ENCODE measurements at places on chromosomes 7 and 10.

GRCh38 chr10:79079490-79080355 is 11.0 kb downstream of the ZMIZ1 start:
- no peak for DNase-seq

- DNase-seq, result peak; percentile 9
Observed at GRCh38 chr10:9853405-9854355, 1164.0 kb upstream of the CELF2 start.

DNA sequence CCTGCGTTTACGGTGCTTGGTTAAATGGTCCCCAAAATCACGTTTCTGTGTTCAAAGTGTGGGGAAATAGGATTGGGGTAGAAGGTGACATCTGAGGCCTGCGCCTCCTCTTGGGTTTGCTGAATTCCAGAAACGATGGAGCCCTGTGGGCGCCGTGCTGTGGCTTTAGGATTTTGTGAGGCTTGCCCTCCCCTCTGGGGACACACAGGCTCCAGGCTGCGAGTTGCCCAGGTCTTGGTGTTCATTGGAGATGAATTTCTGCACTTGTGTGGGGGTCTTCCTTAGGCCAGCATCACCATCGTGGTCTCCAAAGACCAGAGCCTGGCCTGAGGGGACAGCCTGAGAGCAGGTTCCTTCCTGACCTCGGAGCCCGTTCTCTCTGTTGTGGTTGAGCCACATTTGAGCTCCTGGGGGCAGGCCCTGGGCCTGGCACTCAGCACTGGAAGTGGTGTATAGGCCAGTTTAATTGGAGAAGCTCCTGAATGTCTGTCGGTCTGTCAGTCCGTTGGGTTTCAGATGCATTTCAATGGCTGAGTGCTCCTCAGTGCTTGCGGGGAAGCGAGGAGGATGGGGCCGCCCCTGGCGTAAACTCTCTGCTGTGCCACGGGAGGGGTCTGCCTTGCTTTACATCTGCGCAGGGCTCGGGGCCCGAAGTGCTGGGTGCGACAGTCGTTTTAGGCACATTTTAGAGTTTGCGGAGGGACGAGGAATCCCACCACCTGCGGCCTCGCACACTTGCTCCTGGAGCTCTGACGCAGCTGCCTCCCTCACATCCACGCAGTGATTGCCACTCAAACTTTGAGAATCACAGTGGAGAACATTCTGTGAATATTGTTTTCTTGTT is 71.7 kb downstream of the DNAJB6 start:
- DNase-seq, result no peak

DNA sequence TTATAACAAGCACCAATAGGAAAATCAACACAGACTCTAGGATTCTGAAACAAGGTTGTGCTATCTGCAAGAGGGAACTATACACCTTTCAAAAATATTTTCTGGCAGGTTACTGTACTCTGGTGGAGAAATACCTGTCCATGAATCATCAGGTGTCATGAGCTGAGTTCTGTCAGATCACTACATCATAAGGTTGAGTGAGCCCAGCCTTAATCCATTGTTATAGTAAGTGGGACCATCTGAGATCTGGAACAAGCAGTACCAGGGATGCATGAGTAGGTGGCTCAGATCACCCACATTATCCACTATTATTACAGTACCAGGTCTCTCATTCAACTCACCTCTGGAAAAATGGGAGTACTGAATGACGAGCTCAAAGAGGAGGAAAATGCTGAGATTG is 212.4 kb downstream of the DGKI start:
- DNase-seq, result no peak

DNA sequence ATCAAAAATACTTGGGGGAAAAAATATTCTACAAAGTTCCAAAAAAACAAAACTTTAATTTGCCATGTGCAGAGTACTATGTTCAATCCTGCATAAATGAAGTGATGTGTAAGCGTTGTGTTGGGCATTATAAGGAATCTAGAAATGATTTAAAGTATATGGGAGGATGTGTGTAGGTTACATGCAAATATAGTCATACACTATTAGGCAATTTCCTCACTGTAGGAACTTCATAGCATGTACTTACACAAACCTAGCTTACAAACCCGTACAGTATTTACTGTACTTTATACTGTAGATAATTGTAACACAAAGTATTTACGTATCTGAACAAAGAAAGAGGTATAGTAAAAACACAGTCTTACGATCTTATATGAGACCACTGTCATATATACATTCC is 72.3 kb downstream of the NRBF2 start:
- no peak for DNase-seq

- no peak for DNase-seq
Observed at GRCh38 chr10:131553581-131553980, 242.1 kb upstream of the TCERG1L start.

GRCh38 chr7:37320140-37320847 is 128.4 kb downstream of the ELMO1 start:
- DNase-seq, result no peak
